Aortic smooth muscle cell (primary cell): ENCODE measurements at places on chromosomes 13 and 19. TPM values are rescaled to one million over a fixed set of nuclear protein-coding genes. Genes with fewer than 3 reads are reported as not detected.

Gene ZNF98
- total RNA-seq, result 0.25 and 0.26 TPM in 2 replicates

Gene FOXA3
- not detected in 2 replicates for total RNA-seq

Gene PBX4
- total RNA-seq, result 0.26 TPM in 1 of 2 replicates, not detected in the other

Gene C5AR1
- total RNA-seq, result under 0.01 and 0.62 TPM in 2 replicates

Gene KLK7
- not detected in 2 replicates for total RNA-seq

Gene FGF9
- total RNA-seq, result under 0.01 TPM in 1 of 2 replicates, not detected in the other

Gene ZNF570
- 8.2 and 9.9 TPM in 2 replicates for total RNA-seq
